ENCODE measurements at places on chromosomes 11 and 22.

GRCh38 chr11:61959678-61960077, 7.8 kb downstream of the FTH1 start:
- no peak for DNase-seq

DNA sequence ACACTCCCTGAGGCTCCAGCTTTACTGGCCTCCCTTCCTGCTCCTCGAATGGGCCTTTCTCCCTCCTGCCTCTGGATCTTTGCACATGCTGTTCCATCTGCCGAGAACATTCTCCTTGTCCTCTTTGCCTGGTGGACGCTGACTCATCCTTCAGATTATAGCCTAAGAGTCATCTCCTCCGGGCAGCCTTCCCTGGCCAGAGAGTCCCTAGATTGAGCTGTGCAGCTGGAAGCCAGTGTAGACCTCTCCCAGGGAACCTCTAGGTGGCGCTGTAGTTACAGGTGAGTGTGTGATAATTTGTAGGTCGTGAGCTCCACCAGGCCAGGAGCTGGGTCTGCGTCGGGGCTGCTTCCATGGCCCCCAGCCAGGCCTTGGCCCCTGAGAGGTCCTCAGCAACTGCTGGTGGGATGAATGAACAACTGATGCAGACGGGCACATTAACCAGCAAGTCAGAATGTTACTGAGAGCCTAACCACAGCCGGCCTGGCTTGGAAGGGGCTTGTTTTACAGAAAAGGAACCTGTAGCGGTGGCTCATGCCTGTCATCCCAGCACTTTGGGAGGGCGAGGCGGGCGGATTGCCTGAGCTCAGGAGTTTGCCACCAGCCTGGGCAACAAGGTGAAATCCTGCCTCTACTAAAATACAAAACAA, 8.7 kb downstream of the PNPLA5 start:
- peak; percentile 26 for DNase-seq

DNA sequence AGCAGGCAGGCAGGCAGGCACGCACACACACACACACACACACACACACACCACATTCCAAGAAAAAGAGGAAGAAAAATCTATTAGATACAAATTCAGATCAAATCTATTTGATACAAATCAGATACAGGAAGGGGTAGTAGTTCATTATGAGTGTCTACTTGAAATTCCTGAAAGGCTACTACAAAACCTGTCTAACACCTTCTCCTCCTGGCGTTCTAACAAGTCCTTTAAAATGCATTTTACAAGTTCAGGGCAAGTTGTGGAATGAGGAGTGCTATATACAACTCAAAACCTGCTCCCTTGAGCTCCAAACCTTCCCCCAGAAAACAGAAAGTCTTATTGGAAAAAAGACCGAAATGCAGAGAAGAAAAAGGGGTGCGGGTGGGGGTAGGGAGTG, 476 bp downstream of the ARHGAP32 start:
- no peak for DNase-seq

- DNase-seq, result no peak
These were observed 205.1 kb upstream of the CADM1 start for GRCh38 chr11:115709297-115709696.

DNA sequence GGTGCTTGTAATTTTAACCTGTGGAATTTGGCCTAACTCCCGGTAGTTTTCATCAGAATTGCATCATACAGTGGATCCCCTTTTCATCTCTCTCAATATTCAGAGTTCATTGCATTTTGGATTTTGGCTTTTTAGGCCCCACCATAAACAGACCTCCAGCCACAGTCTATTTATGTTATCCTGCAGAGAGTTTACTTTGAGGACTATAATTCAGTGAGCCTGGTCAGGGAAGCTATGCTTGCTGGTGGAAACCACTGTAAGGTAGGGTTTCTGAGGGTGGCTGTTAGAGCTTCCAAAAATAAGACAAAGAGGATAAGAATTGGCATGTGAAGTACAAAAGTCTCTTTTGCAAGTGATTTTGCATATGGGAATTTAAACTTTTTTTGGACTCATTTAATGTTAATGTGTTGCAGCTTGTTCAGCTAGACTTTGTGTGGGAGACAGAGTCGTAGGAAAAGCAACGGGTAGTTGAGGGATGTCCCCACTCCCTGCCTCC, 34.8 kb upstream of the DDI1 start:
- no peak for DNase-seq

- DNase-seq, result peak; percentile 59
These were observed 13.8 kb downstream of the GGT5 start for GRCh38 chr22:24230911-24231656.

DNA sequence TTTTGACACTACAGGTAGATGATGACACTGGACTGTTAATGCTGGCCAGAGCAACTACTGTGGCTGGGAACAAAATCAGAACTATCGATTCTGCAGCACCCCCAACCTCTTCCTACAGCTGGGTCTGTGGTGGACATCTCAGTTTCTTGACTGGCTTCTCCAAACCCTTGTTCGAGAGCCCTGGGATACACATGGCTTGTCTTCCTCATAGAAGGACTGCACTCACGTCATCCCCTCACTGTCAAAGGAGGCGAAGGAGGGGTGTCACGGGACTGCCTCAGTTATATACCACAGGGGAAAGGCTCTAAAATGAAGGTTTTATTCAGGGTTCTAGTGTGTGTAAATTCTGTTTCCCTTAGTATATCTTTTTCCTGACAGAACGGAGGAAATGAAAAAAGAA, 44.9 kb downstream of the PITPNB start:
- DNase-seq, result no peak

DNA sequence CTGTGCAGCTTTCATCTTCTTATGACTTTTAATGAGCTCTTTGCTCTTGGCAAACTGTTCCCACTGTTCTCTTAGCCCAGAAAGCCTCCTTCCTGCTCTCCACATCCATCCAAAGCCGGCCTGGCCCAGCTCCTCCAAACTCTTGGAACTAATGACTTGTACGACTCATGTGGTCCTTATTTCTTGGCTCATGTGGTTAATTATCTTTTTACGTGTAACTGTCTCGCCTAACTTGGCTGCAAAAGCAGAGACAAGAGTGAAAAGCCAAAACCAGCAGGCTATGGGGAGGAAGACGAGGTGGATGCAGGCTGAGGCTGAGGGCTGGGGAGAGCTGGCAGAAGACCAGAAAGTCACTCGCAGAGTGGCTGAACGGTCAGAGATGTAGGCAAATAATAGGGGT, 5.5 kb downstream of the CSNK2A3 start:
- DNase-seq, result no peak

- no peak for DNase-seq
These were observed 58.0 kb downstream of the RCN1 start for GRCh38 chr11:32148895-32149294.

DNA sequence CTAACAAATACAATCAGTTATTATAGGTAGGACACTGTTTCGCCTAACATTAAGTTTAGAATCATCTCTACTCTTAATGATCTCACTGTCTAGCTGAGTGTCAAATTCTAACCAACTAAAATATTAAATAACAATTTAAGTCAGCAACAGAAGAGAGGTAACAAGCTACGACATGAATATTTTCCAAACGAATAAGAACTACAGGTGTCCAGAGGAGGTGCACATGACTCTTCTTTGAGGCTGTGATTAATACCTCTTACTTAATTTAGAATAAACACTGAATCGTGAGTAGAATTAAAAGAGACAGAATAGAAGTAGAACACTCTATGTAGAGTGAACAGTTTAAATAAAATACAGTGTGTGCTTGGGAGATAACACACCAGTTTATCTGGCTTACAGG, 619.0 kb upstream of the ARHGAP42 start:
- no peak for DNase-seq

DNA sequence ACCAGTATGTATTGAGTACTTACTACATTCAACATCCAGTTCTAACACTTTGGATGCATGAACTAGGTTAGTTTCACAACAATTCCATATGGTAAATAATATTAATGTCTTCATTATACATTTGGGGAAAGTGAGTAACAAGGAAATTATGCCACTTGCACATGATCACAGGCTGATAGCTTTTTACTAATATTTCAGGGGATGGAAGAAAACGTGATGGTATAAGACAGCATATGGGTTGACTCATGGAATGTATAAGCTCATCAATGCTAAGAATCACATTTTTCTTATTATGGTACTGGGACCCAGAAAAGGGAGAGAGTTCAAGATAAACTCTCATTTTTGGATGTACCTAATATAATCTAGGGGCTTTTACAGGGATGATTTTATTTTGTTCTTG, 188.7 kb downstream of the MIAT start:
- no peak for DNase-seq

DNA sequence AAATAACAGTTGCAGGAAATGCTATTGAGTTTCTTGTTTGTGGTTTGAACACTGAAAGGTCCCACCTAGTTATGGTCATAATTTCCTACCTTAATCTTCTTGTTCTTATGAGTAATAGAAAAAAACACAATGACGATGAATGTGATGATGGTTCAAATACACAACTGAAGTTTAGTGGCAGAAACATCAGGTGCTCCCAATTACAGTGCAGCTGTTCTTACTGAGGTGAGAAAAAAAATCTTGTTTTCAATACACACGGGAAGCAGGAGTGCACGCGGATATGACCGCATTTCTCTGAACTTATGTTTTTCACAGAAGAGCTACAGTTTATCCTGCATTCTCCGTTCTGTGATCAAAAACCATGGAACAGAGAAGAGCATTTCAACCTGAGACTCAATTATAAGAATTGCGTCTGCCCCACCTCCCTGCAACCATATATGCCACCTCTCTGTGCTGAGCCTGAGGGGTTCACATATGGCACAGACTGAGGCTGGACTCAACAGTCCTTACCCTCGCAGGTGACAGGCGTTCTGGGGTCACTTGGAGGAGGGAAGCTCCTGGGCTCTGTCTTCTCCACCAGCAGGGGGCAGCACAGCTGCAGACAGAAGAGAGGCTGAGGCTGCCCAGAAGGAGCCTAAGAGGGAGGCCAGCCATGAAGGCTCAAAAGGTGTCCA, 99.7 kb upstream of the IGLL5 start:
- peak; percentile 65 for DNase-seq

Data from activated CD4-positive, alpha-beta T cell treated with anti-CD3 and anti-CD28 coated beads for 4 hours (primary cell).